Hepatocyte (in vitro differentiated cells): ENCODE measurements at places on chromosomes 4 and X.

DNA sequence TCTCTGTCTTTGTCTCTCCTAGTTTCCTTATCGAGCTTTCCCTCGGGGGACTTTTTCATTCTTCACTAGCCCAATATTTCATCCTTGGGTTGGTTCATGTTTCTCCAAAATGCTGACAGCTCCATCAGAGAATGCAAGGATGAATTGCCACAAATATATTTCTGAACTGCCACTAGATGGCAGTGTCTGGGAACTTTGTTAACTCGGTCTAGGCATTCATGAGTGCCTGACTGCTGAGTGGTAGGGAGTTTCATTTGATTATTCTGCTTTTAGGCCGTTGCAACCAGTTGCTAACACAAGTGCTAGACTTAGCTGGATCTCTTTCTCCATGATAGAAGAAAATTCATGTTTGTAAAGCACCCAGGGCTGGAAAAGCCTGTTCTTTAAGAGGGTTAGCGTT is 73.5 kb upstream of the RAP2C start:
- peak; percentile 72 for DNase-seq

- peak; percentile 23 for DNase-seq
Measured at GRCh38 chrX:119273420-119274192, 37.5 kb downstream of the PGRMC1 start.

DNA sequence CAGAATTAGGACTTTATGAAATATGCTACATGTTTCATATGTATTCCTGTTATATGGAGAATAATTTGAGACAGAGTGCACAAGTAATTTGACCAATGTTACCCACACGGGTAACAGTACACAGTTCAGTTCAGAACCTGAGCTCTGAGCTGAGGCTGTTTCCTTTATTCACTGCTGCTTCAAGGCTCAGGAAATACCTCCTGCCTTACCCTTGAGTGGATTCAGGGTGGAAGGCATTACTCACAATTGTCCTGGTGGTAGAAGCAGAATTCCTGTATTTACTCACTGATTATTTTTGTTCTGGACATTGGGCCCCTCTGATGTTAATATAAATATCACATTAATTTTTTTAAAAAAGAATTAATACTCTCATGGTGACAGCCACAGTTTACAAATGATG is 73.5 kb upstream of the CAMK2D start:
- DNase-seq, result no peak

DNA sequence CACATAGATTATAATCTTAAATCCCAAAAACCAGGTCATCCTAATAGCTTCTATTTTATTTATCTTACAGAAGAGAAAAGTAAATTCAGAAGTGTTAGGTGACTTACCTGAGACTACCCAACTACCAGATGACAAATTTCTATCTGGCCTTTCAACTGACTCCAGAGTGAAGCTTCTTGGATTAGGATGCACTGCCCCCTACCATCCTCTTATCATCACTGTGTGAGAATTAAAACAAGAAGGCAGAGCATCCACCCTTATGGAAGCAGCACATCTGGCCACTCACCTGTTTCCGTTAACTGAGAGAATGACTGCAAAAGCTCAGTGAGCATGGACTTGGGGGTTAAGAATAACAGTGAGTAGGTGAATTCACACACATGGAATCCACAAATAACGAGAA is 502.6 kb upstream of the TECRL start:
- no peak for DNase-seq

GRCh38 chrX:39175418-39176057 is 374.3 kb downstream of the MID1IP1 start:
- no peak for DNase-seq
